AG08395 (cell line): ENCODE measurements at places on chromosomes 7 and 10.

GRCh38 chr7:142948603-142949002 lies 9.3 kb downstream of the LLCFC1 start:
- no peak for DNase-seq

DNA sequence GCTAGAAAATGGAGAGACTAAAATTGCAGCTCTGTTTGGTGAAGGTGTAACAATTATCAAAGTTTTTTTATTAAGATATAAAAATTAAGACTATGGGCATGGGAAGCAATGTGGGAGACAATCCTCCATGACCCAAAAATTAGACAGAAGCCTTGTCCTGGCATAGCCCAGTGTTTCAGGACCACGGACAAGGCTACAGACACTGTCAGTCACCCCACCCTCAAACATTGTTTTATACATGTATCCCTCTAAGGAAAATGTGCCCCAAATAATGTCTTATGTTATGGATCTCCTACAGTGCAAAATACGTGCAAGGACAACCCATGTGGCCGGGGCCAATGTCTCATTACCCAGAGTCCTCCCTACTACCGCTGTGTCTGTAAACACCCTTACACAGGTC lies 24.0 kb downstream of the HABP2 start:
- peak; percentile 52 for DNase-seq

DNA sequence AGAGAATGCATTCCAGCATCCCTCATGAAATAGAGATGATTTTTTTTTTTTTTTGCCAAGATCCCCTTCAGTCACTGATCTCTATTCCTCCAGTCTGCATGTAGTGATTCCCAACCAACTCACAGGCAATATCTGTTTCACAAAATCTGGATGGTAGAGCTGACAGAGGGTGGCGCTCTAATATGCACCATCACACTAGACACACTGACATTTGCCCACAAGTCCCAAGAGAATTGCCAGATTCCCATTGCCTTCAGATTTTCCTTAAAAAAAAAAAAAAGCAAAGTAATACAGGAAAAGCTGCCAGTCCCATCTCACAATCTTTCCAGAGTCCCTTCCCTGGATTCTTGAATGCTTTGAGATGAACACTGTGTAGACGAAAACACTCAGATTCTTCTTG lies 301.0 kb downstream of the SORCS1 start:
- no peak for DNase-seq

- DNase-seq, result peak; percentile 22
Measured at GRCh38 chr10:60572511-60573194, 183.0 kb upstream of the ANK3 start.

GRCh38 chr10:83929399-83929798 lies 209.9 kb upstream of the GHITM start:
- no peak for DNase-seq

GRCh38 chr10:105585171-105585570 lies 944.1 kb downstream of the SORCS3 start:
- no peak for DNase-seq

DNA sequence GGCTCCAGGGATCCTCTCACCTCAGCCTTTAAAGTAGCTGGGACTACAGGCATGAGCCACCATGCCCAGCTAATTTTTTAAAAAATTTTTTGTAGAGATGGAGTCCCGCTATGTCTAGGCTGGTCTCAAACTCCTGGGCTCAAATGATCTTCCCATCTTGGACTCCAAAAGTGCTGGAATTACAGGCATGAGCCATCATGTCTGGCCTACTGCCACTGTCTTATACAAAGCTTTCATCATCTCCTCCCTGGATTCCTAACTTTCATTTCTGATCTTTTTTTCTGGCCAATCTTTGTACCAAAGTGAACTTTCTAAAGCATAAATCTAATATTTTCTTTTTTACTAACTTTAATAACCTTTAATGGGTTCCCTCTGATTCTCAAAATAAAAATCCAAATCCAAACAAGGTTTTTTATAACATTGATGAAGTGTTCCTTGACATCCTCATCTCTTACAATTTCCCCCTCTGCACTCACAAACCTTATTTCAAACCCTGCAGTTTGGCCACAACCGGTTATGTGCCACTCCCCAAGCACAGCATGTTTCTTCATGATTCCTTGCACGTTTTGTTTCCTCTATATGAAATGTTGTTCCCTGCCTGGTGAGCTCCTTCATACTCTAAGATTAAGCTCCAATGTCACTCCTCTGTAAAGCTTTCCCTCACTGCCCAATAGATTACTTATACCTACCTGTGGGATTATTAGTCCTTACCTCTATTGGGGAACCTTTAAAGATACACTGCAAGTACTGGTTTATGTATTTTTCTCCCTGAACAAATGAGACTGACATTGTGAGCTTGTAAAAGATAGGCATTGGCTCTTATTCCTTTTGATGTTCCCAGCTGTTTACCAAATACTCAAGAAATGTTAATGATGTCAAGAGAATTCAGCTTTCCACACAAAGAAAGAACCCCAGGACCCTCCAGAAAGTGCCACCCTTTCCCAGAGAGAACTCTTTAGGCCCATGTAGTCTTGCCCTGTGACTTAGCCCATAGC lies 101.7 kb downstream of the HOXA1 start:
- peak; percentile 35 for DNase-seq

GRCh38 chr7:55565681-55566080 lies 6.6 kb downstream of the VOPP1 start:
- no peak for DNase-seq

DNA sequence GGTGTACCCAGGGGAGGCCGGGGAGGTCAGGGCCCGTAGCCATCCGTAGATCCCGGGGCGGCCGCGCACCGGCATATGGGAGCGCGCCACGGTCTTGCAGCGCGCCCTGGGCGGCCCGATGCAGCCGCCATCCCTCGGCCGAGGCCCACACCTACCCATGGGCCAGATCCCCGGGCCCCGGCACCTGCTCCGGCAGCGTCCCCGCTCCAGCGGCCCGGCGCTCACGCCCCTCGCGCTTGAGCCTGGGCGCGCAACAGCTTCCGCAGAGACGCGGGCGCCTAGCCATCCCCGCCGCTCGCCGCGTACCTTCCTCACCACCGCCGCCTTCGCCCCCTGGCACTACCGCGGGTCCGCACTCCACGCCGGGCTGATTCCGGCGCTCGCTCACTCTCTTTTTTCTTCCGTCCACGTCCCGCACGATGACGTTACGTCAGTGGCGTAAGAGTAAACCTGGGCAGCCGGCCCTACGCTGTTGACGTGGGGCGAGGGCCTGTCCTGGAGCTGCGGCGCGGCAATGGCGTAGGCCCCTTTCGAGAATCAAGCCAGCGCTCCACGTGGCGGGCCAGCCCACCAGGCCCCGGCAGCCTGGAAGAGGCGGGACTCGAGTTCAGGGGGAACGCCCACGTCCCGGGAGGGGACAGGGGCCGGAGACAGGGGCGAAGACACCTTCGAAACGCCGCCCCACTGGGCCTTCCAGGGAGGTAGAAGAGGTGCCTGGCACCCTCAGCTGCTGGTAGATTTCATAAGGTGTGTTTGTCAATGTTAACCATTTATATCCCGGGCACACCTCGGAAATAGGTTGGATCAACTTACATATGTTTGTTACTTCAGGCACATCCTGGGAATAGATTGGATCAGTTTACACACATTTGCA lies at the start of gene ALDH18A1:
Gene ALDH18A1, minus strand, starts transcription at position 421 of the 874 bp plus-strand sequence. CDS start 3,334 bp downstream, outside the sequence.
- DNase-seq, result peak; percentile 95

GRCh38 chr7:114212721-114213429 lies 201.7 kb upstream of the FOXP2 start:
- DNase-seq, result no peak

GRCh38 chr7:35797311-35797710 lies 3.5 kb upstream of the SEPTIN7 start:
- no peak for DNase-seq

GRCh38 chr10:62540389-62540788 lies 166.2 kb downstream of the ZNF365 start:
- no peak for DNase-seq

GRCh38 chr7:95104739-95105138 lies 197.3 kb downstream of the PPP1R9A start:
- no peak for DNase-seq

DNA sequence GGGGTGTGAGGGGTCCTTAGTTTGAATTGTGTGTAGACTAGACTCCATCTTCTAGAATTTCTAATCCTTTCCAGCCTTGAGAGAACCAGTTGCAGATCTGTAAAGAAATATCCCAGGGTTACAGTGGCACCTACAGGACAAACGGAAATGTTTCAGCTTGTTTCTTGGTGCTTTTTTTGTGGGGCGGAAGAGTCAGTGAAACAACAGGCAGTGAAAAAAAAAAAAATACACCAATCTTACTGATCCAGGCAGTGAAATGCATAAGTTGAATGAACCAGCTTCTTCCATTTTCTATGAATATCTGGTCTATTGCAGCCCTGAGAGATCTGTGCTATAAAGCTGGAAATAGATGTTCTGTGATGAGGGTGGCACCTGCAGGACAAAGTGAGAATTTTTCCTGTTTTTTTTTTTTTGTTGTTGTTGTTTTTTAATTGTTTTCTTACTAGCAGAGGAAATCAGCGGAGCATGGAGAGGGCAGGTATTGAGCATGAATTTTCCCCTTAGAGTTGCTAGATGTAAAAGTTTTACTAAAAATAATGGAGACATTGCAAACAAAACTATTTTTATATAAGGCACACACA lies 81.9 kb upstream of the DYNC1I1 start:
- peak; percentile 33 for DNase-seq

DNA sequence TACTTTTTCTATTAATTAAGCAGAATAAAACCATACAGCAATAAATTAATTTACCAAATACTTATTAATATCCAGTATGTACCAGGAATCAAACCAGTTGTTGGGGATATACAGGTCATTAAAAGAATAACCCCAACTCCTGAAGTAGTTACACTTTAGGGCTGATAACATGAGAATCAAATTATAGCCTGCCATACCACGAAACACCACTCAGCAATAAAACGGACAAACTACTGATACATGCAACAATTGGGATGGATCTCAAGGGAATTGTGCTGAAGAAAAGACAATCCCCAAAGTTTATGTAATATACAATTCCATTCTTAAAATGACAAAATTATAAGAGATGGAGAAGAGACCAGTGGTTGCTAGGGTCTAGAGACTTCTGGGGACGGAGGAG lies 22.7 kb downstream of the MCMBP start:
- no peak for DNase-seq

GRCh38 chr10:110883924-110884323 lies 12.2 kb downstream of the PDCD4 start:
- no peak for DNase-seq

- peak; percentile 77 for DNase-seq
Measured at GRCh38 chr10:22433875-22434274, 88.6 kb downstream of the SPAG6 start.
